Myometrial cell (primary cell): ENCODE measurements at places on chromosomes 2 and 18. TPM values are rescaled to one million over a fixed set of nuclear protein-coding genes. Genes with fewer than 3 reads are reported as not detected.

CASP10 gene
- 2.9 and 4.1 TPM in 2 replicates for total RNA-seq

ALPI gene
- not detected in 2 replicates for total RNA-seq

MYCN gene
- total RNA-seq: 1.2 TPM in 1 of 2 replicates, not detected in the other

PLEK gene
- under 0.01 TPM in 1 of 2 replicates, not detected in the other for total RNA-seq

COLEC12 gene
- total RNA-seq: 0.18 and 0.29 TPM in 2 replicates

KIAA2012 gene
- total RNA-seq: not detected in 2 replicates

GPAT2 gene
- 3.0 and 9.2 TPM in 2 replicates for total RNA-seq

DYNC2LI1 gene
- total RNA-seq: 13.8 and 37.4 TPM in 2 replicates

PFN4 gene
- total RNA-seq: 1.1 and 2.0 TPM in 2 replicates

GALR1 gene
- total RNA-seq: not detected in 2 replicates

RRM2 gene
- 95.7 and 98.9 TPM in 2 replicates for total RNA-seq

TNS1 gene
- 25.9 and 29.1 TPM in 2 replicates for total RNA-seq

GCG gene
- not detected in 2 replicates for total RNA-seq

RAB6C gene
- not detected in 2 replicates for total RNA-seq

QPCT gene
- 21.3 and 22.5 TPM in 2 replicates for total RNA-seq

TLX2 gene
- total RNA-seq: not detected in 2 replicates

TBC1D8 gene
- 7.5 and 11.3 TPM in 2 replicates for total RNA-seq

ZDBF2 gene
- 4.4 and 4.9 TPM in 2 replicates for total RNA-seq

MYO7B gene
- total RNA-seq: under 0.01 TPM in 2 replicates

CYP26B1 gene
- 0.18 and 0.29 TPM in 2 replicates for total RNA-seq

KCNS3 gene
- total RNA-seq: 0.18 and 0.86 TPM in 2 replicates

CEP68 gene
- 3.7 and 6.0 TPM in 2 replicates for total RNA-seq

MAP3K19 gene
- total RNA-seq: not detected in 2 replicates

NAT8 gene
- total RNA-seq: not detected in 2 replicates

ICOS gene
- total RNA-seq: not detected in 2 replicates

HOXD13 gene
- total RNA-seq: 0.29 and 0.53 TPM in 2 replicates

UGGT1 gene
- 41.5 and 62.2 TPM in 2 replicates for total RNA-seq

MMADHC gene
- 169 and 184 TPM in 2 replicates for total RNA-seq

CCBE1 gene
- total RNA-seq: 38.3 and 45.6 TPM in 2 replicates

CAVIN2 gene
- 10.8 and 13.0 TPM in 2 replicates for total RNA-seq

MPP4 gene
- total RNA-seq: 3.4 and 3.5 TPM in 2 replicates

STAMBP gene
- 35.5 and 37.7 TPM in 2 replicates for total RNA-seq

KCNG2 gene
- 1.2 and 3.0 TPM in 2 replicates for total RNA-seq

SKOR2 gene
- not detected in 2 replicates for total RNA-seq

SULT1C2 gene
- not detected in 2 replicates for total RNA-seq

ARHGAP28 gene
- total RNA-seq: 4.1 and 7.5 TPM in 2 replicates

TTN gene
- under 0.01 TPM in 2 replicates for total RNA-seq

DAPL1 gene
- total RNA-seq: not detected in 2 replicates

GRP gene
- not detected in 2 replicates for total RNA-seq
